Foreskin keratinocyte (primary cell): ENCODE measurements at places on chromosomes 5 and 9. TPM values are rescaled to one million over a fixed set of nuclear protein-coding genes. Genes with fewer than 3 reads are reported as not detected.

The CSNK1A1 gene
- total RNA-seq, result 283 and 324 TPM in 2 replicates

The UBE2QL1 gene
- total RNA-seq, result not detected in 2 replicates

The EQTN gene
- total RNA-seq, result 0.27 TPM in 1 of 2 replicates, not detected in the other

The PGM5 gene
- total RNA-seq, result not detected in 2 replicates

The ANKH gene
- 8.7 and 14.0 TPM in 2 replicates for total RNA-seq

The TRIM7 gene
- 33.3 and 37.6 TPM in 2 replicates for total RNA-seq

The RAB3C gene
- total RNA-seq, result not detected in 2 replicates

The QRFP gene
- total RNA-seq, result not detected in 2 replicates

The RNF208 gene
- total RNA-seq, result 0.18 and 0.41 TPM in 2 replicates

The ARID3C gene
- 0.07 and 0.17 TPM in 2 replicates for total RNA-seq

The OR1Q1 gene
- total RNA-seq, result not detected in 2 replicates

The PCDHGB1 gene
- not detected in 2 replicates for total RNA-seq

The TTF1 gene
- total RNA-seq, result 12.5 and 13.0 TPM in 2 replicates

The C9orf50 gene
- not detected in 2 replicates for total RNA-seq

The SLC6A7 gene
- total RNA-seq, result not detected in 2 replicates

The TAF11L10 gene
- not detected in 2 replicates for total RNA-seq

The CCDC69 gene
- total RNA-seq, result 4.3 and 6.1 TPM in 2 replicates

The MAMDC2 gene
- 9.4 and 22.7 TPM in 2 replicates for total RNA-seq
